ELF-1 (cell line): ENCODE measurements at places on chromosomes 5 and 9.
A peak's percentile ranks its signal among the peaks of the same experiment; 100 is the strongest.

DNA sequence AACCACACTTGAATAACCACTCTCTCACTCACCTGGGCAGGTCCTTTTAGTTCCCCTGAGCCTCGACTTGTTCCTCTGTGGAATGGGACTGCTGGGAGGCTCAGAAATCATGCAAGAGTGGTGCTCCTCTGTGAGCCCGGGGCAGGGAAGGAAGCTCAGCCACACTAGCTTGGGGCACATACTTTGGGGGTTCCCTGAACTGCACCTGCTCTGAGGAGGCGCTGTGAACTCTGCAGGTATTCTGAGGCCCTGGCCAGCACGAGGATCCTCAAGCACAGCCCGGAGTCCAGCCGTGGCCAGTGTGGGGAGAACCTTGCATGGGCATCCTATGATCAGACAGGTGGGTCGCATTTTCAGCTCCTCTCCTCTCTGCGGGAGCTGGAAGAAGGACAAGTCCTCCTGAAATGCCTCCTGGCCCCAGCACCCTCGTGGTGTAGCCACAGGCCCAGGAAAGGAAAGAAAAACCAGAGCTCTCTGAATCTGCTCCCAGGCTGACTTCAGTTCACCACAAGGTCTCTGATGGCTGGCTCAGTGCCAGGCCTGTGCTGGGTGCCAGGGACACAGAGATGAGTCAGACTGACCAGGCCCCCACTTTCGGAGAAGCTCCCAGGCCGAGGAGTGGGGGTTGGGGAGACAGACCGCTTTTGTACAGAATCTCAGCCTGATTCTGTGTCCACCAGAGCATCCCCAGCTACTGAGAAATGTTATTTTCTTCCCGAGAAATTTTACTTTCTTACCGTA, 11.9 kb downstream of the GLIPR2 start:
- DNase-seq: no peak

- DNase-seq: no peak
These were observed 588.3 kb downstream of the BNC2 start for GRCh38 chr9:16282216-16282615.

GRCh38 chr5:163475411-163475810, 15.0 kb downstream of the HMMR start:
- no peak for DNase-seq

DNA sequence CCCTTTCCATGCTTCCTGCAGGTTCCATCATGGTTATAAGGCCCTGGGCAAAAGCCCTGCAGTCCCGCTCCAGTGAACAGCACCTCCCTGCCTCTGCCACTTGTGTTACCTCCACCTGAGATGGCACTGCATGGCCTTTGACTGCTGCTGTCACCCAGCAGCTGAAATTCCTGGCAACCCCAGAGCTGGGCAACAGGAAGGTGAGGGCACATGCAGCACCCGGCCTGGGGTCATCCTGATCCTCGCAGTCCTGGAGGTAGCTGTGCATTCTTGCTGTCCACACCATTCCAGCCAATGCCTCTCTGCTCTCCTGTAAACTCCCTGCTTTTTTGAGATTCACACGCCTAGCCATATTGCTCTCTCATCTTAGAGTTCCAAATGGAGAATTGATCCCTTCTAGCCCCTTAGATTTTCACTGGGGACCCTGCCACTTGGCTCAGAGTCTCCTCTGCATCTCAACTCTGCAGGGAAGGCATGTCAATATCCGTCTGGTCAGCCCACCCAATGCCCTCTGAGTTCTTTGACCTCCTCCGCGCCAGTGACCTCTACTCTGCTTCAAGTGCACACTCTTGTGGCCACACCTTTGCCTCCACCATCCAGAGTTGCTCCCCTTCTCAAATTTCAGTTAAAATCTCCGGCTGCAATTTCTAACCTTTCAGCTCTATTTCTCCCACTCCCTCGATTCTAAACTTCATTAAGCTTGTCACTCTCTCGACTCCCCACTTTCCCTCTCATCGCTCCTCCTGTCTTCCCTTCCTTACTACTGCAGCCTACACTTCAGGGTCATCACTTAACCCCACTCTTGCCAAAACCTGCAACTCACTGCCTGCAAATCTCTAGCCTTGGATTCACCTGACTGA, 93.4 kb downstream of the ANKH start:
- no peak for DNase-seq

- no peak for DNase-seq
These were observed 281.5 kb downstream of the EFNA5 start for GRCh38 chr5:107389130-107389774.

GRCh38 chr9:121876658-121877271, 216.3 kb downstream of the TTLL11 start:
- DNase-seq: no peak

DNA sequence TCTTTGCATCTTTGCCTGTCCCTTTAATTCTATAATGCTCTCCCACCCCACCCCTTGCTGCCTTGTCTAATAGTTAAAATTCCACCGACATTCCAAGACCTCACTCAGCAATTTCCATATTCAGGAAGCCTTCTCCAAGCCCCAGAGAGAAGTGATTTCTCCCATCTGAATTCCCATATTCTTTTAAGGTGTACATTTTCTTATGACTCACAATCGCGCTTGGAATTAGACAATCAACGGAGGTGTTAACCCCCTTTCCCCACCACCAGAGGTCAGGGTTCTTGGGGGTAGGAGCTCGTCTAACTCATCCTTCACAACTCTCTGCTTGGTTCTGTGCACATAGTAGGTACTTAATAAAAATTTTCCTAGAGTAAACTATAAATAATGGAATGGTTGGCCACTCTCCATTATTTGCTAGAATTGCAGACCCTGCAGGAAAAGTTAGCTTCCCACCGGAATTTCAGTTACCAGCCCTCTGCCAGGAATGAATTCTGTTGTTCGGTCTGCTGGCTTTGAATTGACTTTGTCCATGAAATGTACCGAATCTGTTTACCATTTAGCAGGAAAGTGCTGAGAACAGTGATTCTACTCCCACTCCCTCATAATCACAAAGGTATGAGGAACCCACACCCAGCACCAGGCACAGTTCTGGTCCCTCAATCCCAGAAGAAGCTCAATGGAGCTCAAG, 5.0 kb downstream of the KCNIP1 start:
- no peak for DNase-seq

- DNase-seq: no peak
These were observed 56.8 kb upstream of the XPA start for GRCh38 chr9:97753975-97754374.

- no peak for DNase-seq
These were observed 307.3 kb upstream of the IRX1 start for GRCh38 chr5:3288325-3288724.

GRCh38 chr9:28136113-28136512, 562.8 kb upstream of the C9orf72 start:
- peak; percentile 10 for DNase-seq

GRCh38 chr5:432201-432927, 10.6 kb upstream of the EXOC3 start:
- DNase-seq: no peak

DNA sequence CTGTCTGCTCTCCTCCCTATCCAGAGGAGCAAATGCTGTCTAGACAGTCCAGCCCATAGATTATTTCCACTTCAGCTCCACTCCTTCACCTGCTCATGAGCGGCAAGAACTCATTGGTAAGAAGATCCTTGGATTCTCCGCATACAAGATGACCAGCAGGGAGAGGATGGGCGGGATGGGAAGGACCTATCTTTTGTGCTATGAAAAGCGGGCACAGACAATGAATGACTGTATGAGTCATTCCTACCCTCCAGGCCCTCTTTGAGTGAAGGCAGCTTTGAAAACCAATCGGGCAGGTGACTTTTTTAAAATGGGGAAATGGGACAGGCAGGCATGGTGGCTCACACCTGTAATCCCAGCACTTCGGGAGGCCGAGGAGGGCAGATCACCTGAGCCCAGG, 49.4 kb downstream of the SMIM23 start:
- peak; percentile 63 for DNase-seq

DNA sequence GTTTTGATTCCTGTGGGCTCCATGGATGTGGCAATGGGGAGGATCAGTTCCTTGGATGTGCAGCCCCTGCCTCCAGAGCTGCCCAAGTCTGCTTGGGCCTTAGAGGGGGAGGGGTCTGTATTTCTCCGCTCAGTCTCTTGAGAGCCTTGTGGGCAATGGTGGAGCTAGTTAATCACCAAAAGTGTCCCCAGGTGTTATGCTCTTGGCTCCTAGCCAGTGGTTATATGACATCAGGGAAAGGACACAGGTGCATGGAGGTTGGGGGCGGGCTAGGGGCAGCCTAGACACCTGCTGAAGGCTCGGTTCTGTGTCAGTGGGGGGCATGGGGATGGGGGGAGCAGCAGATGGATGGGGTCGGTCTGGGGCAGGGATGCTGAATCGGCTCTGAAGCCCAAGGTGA, 12.4 kb upstream of the ARAP3 start:
- no peak for DNase-seq

DNA sequence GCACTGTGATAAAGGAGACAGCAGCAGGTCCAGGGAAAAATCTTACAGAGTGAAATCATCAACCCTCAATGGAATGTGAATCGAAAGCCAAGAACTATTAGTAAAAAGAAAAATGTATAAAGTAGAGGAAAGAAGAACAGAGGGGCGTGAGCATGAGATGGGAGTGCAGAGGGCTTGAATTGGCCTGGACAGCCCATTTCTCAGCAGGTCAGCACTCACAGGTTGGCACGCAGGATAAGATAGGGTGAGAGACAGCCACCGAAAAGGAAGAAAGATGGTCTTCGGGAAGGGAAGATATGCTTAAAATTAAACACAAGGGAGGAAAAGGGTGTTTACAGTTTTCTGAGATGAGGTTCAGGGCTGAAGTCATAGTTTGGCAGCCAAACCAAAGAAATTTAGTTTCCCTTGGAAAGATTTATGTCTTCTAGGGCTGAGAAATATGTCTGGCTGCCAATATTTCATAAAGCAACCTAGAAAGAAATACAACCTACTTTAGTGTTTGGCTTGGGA, 524.7 kb downstream of the SPATA31D1 start:
- DNase-seq: no peak
